ENCODE measurements at places on chromosomes 3 and 15.

- no peak for DNase-seq
Measured at GRCh38 chr3:14253022-14253706, 74.5 kb downstream of the LSM3 start.

DNA sequence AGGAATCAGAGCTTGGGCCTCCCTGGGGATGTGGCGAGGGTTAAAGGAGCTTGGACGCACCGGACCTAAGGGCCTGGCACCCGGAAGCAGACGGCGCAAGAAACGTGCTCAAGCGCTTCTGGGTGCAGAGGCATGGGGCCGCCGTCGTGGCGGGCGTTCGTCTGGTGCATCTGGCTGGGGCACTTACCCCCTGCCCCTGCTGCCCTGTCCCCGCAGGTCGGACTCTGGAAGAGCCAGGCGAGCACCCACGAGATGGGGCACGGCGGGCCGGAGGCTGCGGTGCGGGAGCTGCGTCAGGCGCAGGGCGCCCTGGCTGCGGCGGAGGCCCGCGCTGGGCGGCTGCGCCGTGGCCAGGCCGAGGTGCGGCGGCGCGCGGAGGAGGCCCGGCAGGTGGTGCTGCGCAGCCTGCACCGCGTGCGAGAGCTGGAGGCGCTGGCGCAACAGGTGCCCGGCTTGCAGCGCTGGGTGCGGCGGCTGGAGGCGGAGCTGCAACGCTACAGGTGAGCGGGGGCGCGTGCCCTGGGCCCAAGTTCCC lies 2.5 kb downstream of the EFCC1 start:
- DNase-seq, result no peak

DNA sequence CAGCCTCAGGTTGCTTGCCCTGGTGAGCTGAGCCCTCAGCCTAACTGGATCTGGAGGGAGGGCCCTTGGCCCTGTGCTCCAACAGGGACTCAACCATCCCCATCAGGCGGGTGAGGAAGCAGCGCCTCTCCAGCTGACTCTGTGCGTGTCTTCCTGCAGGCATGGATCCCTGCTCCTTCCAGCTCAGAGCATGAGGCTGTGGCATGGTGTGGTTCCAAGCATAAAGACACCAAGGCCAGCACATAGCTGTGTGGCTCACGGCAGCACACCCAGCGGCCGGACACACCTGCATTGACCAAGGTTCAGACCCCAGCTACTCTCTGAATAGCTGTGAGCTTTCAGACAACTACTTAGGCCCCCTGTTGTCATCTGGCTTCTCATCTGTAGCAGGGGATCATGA lies 131.0 kb upstream of the PLXNA1 start:
- no peak for DNase-seq

DNA sequence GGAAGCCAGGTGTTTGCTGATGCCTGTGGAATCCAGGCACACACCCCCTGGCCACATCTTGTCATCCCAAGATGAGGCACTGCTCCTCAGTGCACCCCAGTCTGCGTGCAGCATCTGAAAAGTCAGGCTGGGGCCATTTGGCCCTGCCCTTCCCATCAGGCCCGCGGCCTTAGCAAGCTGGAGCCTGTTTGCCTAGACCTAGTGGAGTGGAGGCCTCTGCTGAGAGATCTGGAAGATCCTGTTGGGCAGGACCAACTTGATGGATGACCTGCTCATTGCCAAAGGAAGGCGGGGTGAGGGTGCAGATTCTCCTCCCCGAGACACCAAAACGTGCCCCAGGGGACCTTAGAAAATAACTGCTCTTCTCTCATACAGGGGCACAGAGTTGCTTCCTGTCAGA lies 220.2 kb downstream of the SHQ1 start:
- DNase-seq, result no peak

DNA sequence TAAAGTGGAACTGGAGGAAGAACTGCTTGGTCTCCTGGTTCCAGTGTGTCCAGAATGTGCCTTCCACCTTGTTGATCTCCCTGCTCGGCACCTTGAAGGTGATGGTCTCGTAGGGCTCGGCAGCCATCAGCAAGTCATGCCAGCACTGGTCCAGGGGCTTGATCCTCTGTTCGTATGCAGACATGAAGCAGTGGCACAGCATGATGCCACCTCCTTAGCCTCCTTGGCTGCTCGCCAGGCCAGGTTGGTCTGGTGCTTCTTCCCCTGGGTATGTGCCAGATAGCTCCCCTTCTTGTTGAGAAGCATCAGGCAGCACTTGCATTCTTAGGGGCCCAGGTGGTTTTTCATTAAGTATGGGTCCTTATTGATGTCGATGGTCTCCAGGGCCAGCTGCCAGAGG lies 17.8 kb upstream of the TXNRD3 start:
- no peak for DNase-seq

DNA sequence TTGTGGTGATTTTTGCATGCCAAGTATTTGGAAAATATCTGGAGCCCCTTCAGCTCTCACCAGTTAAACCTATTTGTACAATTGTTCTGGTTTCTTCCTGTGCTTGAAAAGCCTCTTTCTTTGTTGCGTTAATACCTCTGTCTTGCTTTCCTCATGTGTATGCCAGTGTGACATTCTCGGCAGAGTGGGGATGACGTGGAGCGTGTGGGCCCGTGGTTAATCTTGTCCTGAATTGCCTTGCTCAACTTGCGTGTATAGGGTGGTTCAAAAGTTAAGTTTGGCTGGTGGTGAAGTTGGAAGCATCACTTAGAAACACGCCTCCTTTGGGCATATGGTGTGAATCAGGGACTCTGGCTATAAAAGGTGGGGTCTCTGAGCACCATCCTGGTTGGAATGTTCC lies 67.1 kb downstream of the IGF1R start:
- no peak for DNase-seq

GRCh38 chr3:76500746-76501275 lies 539.1 kb upstream of the ROBO2 start:
- DNase-seq, result no peak

DNA sequence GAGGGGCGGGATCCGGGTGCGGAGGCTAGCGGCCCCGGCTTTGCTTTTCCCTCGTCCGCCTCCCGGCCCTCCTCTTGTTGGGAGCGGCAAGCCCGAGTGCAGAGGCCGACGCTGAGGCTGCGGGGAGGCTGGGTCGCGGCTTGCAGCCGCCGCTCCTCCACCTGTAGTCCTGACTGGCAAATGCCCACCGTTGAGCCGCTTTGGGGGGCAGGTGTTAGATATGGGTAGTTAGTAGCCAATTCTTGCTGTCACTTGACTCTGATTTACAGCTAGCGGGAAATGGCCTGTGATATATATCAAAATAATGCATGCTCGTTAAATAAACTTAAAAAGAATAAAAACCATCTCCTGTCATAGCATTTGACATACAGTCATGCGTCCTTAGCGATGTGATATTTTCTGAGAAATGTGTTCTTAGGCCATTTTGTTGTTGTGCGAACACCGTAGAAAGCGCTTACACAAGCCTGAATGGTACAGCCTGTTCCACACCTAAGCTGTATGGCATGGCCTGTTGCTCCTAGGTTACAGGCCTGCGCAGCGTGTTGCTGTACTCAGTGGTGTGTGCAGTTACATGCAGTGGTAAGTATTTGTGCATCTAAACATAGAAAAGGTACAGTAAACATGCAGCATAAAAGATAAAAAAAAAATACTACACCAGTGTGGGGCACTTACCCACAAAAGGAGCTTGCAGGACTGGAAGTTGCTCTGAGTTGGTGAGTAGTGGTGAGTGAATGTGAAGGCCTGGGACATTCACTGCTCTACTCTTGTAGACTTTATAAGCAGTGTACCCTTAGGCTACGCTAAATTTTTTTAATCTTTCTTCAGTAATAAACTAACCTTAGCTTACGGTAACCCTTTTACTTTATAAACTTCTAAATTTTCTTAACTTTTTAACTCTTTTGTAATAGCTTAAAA lies 873 bp downstream of the CAPN7 start:
- DNase-seq, result no peak

- DNase-seq, result no peak
Measured at GRCh38 chr3:188680189-188680588, 491.6 kb upstream of the TPRG1 start.

GRCh38 chr15:66883284-66883911 lies 181.4 kb downstream of the SMAD6 start:
- DNase-seq, result no peak

GRCh38 chr3:58041826-58042324 lies 33.7 kb downstream of the FLNB start:
- DNase-seq, result no peak

- no peak for DNase-seq
Measured at GRCh38 chr15:74833376-74834107, 7.1 kb downstream of the CPLX3 start.

DNA sequence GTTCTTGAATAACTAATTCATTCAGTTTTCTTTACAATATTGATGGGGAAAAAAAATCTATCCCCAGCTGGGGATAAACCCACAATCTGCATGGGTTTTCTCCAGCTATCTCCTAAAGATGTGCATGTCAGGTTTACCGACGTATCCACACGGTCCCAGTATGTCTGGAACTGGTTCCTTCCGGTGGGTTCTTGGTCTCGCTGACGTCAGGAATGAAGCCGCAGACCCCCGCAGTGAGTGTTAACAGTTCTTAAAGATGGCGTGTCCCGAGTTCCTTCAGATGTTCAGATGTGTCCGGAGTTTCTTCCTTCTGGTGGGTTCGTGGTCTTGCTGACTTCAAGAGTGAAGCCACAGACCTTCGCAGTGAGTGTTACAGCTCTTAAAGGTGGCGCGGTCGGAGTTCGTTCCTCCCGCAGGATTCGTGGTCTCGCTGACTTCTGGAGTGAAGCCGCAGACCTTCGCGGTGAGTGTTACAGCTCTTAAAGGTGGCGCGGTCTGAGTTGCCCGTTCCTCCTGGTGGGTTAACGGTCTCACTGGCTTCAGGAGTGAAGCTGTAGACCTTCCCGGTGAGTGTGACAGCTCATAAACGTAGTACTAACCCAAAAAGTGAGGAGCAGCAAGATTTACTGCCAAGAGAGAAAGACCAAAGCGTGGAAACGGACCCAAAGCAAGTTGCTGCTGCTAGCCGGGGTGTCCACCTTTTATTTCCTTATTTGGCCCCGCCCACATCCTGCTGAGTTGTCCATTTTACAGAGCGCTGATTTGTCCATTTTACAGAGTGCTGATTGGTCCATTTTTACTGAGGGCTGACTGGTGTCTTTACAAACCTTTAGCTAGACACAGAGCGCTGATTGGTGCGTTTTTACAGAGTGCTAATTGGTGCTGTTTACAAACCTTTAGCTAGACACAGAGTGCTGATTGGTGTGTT lies 195.1 kb upstream of the NR2F2 start:
- no peak for DNase-seq

DNA sequence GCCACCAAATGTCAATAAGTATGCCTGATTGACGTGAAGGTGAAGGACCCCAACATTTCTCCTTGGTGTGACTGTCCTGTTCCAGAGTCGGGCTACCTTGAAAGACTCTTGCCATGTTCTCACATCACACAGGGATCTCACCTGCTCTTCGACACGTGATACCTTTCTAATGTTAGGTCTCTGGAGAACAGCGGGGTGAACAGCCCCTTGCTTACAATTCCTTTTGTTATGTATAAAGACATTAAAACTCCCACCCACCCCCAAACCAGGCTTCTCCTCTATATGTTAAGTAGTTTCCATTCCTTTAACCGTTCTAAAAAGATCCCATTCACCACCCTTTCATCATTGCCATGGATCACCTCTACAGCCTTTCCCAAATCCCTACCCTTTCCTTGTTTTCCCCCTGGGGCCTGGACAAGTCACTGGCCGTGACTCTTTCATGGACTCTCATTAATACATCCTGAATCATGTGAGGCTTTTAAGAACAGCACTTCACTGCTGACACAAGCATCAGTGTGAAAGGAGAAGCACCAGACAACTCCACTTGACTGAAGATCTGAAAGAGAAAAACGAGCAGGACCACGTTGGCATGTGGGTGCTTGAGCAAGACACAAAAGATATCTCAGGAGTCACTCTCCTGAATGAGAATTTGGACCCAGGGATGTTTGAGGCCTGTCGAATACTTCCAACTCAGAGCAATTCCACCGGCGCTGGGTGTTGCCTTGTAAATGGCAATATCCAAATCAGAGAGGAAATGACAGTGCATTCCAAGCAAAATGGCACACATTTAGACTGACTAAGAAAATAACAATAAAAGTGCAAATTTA lies 115.0 kb downstream of the FOXP1 start:
- no peak for DNase-seq

DNA sequence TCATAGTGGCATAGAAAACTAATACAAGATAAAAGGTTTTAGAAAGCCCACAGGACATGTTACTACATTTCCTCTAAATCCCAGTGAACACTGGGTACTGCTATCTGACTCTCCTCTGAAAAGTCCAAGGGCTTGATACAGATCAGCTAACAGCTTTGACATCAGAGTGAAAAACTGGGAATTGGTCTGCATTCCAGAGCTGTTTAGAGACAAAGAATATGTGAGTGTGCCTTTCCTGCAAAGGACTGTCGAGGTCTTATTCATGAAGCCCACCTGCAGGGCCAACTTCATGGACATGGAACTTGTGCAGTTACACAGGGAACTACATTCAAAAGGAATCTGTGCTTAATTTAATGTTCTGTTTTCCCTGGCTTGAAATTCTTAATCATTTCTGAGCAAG lies 5.2 kb upstream of the TMCO5A start:
- DNase-seq, result no peak

- no peak for DNase-seq
Measured at GRCh38 chr3:100088735-100089368, 25.4 kb downstream of the FILIP1L start.

DNA sequence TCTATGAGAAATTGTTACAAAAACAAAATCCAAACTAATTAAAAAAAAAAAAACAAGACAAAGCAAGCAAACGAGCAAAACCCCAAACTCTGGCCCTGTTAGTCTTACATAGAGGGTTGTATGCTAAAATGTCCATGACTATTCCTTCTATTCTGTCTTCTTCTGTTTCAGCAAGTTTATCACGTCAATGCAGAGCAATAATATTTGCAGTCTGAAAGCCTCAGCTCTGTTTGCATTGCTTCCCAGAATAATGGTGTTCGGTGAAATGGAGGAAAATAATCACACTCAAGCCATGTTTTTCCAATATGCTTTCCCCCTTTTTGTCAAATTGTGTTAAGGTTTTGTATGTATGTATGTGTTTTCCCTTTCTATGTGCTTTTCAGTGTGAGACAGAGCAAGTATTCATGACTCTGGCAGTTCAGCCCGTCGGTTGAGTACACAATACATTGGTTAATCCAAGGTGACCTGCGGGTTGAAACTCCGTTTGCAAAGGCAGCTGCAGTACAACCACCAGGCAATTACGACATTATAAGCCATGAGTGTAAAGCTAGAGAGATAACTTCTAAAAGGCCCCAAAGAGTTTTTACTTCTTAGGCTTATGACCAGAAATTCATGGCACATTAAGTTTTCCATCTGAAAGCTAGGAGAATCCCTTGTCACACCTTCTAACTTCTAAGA lies 34.9 kb upstream of the MAGI1 start:
- no peak for DNase-seq

DNA sequence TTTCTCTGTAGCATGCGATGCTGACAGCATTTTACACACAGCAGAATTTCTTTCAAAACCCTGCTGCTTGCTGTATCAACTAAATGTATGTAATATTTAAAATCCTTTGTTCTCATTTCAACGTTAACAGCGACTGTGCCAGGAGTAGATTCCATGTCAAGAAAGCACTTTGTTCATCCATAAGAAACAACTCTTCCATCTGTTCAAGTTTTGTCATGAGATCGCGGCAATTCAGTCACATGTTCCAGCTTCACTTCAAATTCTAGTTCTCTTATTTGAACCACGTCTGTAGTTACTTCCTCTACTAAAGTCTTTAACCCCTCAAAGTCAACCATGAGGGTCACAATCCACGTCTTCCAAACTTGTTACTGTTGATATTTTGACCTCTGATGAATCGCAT lies 50.6 kb downstream of the SMARCC1 start:
- no peak for DNase-seq

All from stimulated activated CD4-positive, alpha-beta T cell treated with anti-CD3 and anti-CD28 coated beads, Interleukin-1b, Interleukin-23, amount 100 ng/mL, for 1 hour (primary cell).